Cerebellar nuclear complex (tissue), 1 donor: ENCODE measurements at places on chromosomes 5 and 9.
A peak's percentile ranks its signal among the peaks of the same experiment; 100 is the strongest.

- no peak for DNase-seq
Measured at GRCh38 chr9:88973281-88974045, 17.8 kb upstream of the S1PR3 start.

DNA sequence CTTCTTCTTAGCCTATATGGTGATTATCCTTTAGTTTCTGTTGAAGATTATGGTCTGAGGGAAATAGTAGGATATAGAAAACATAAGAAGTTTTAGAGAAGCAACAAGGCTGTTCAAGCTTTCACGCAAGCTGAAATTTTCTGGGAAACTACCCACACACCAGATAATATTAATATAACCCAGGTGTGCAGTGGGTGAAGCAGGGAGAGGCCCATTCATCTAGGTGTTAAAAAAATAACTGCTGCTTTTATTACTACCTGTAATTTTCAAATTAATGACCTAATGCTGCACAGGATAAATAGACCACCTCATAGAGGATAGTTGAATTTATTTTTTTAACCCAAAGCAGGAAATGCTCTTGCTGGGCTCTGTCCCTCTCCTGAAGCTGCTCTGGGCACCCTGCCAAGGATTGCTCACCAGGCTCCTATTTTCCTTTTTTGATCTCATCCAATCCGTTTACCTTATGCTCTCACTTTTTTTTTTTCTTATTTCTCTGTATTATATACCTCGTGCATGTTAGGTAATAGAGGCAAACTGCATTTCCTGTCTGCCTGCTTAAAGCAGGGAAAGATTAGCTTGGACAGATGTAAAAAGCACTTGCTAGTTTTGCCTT, 124.3 kb upstream of the SLC12A2 start:
- DNase-seq, result peak; percentile 86

DNA sequence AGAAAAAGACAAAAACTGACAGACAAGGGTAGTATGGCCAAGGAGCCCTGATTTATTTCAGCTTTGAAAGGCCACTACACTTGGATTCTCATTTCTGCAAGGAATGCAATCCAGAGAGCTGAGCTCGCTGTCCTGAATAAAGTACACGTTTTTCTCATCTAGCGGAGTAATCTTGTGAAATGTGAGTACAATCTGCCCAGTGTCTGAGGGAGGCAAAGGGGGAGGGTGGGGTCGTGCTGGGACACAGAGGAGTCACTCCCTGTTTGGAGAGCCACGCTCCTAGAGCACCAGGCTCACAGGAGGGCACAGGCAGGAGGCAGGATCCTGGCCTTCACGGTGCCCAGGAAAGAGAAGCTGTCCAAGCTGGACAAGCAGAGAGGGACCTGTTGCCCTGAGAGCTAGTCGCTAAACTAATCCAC, 51.0 kb upstream of the IFNK start:
- no peak for DNase-seq

DNA sequence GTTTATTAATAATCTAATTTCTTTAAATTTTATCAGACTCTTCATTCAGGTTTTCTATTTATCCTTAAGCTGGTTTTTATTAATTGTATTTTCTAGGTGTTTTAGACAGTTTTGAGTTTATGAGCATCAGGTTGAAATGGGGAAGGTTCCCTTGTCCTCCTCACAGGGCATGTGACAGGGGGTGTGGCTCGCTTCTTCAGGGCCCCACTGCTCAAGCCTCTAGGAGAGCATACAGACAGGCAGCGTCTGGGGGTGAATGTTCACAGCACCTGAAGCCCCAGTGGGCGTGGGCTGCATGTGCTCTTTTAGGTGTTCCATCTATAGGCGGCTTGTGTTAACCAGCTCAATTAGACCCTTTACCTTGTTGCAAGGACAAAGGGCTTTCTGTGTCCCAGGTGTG, 78.2 kb upstream of the RUFY1 start:
- no peak for DNase-seq

DNA sequence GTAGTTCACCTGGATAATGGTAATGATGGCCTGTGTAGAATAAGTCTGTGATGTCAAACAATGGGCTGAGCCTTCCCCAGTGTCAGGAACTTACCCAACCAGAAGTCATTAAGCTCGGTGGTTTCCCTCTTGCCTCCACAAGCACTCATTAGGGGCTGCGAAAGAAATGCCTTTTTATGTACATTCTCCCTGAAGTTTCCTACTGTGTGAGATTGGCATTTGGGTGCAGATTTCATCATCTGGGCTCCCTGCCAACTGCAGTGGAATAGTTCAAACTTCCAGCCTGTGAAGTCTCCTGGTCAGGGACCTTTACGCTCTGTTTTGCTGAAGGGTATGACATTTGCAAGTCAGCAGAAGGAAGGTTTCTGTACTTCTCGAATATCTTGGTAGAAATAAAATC, 41.6 kb upstream of the TMEM215 start:
- DNase-seq, result no peak

- DNase-seq, result no peak
Measured at GRCh38 chr9:122463828-122464632, 13.7 kb downstream of the OR1J1 start.

DNA sequence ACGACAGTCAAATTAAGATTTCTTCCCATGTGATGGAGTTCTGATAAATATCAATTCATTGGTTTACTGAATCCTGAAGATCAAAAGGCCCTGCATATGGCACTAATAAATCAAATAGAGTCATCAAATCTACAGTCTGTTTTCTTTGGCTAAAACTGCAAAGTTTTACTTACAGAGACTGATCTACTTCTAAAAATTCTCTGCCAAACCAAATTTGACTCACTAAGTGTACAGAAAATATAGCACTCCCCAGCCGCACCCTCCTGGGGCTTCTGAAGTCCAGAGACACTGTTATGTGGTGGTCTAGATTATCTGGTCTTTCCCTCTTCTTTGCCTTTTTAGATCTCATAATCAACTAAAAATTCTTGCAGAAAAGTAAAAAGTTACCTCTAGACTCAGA, 237.7 kb downstream of the MLLT3 start:
- no peak for DNase-seq
